ENCODE measurements at places on chromosomes 11 and 22. TPM values are rescaled to one million over a fixed set of nuclear protein-coding genes. Genes with fewer than 3 reads are reported as not detected.

The RFPL2 gene
- 0.15 TPM for total RNA-seq

The SOX6 gene
- 0.17 TPM for total RNA-seq

The TRIM6 gene
- total RNA-seq: 0.10 TPM

The PTPN5 gene
- total RNA-seq: not detected

The FGF19 gene
- total RNA-seq: not detected

The LINC01488 gene
- not detected for total RNA-seq

The NRIP3 gene
- 4.2 TPM for total RNA-seq

The CCDC73 gene
- total RNA-seq: not detected

The C11orf86 gene
- not detected for total RNA-seq

The RASSF10 gene
- not detected for total RNA-seq

The PANX3 gene
- total RNA-seq: not detected

The SYT7 gene
- total RNA-seq: not detected

The LDLRAD3 gene
- 0.15 TPM for total RNA-seq

Data from T-helper 1 cell treated with Interleukin-12 subunit alpha and Interleukin-12 subunit beta and Interleukin-4 antibody, amounts not matched to agents 30 ng/mL and 1 ng/mL, for 36 hours (primary cell).